Ovary (tissue), 10 donors: ENCODE measurements at places on chromosomes 6 and 20.

DNA sequence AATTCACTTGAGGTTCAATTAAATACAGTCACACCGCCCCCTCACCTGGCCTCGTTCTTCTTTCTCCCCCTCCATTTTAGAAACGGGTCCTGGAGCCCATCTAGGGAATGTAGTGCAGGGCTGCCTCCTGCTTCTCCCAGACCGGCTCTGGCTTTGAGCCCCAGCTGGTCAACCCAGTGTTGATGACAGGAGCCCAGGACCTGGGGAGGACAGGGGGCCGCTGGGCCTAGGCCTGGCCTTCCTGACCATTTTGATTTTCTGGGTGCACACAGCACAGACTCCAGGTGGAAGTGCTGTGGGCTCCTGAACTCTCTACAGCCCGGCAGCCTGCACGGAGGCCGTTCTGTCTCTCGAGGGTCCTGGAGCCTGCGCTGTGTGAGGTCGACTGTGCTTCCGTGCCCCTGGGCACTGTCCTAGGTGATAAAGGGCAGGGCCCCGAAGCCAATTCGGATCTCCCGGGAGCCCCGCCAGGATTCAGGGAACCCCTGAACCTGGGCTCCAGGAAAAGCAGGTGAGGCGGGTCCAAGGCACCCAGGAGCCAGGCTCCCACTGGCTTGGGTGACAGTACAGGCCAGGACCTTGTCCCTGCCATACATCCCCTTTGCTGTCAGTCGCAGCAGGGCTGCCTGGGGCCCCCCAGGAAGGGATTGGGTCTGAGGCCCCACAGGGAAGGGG, 23.3 kb downstream of the NPEPL1 start:
- peak; percentile 5 for DNase-seq

DNA sequence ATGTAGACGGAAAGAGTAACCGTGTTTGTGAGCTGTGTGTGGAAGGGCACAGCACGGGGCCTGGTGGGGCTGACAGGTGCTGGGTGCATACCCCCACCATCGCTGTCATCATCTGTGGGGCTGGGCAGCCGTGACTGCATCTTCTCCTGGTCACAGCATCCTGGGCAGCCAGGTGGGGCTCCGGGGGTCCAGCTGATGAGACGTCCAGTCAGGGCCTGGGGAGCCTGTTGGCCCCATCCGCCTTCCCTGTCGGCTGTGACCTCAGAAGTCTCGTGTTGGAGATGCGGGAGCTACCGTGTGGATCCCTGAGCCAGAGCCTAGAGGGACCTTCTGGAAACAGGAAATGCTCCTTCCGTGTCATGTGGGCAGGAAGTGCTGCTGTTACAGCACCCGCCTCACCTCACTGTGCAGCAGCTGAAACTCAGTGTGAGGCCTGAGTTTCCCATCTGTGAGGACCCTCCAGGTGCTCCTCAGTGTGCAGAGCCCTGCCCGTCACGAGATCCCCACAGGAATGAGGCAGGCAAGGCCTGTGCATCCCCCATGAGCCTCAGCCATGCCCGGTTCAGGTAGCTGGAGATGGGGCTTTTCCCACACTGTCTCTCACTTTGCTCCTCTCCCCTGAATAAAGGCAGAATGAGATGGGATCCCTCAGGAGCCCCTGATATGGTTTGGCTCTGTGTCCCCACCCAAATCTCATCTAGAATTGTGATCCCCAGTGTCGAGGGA, 108.7 kb downstream of the ERMARD start:
- no peak for DNase-seq

GRCh38 chr6:32979720-32980487, 11.5 kb downstream of the BRD2 start:
- no peak for DNase-seq

DNA sequence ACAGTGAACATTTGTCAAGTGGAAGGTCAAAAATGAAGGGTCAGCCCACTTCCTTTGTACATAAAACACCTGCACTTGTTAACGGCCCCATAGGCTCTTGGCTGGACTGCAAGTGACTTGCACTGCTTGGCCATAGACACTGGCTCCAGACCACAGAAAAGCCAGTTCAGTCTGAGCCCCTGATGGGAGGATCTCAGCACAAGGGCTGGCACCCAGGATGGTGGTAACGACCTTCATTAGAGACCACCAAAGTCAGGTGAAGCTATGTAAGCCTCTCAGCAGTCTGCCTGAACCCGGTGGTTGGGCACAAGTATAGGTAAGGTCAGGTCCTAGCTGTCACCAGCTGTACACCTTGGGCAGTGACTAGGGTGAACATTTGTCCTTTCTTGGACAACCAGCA, 16.1 kb downstream of the PLAGL2 start:
- no peak for DNase-seq

- no peak for DNase-seq
These were observed 7.2 kb upstream of the ABHD12 start for GRCh38 chr20:25397821-25398220.

- no peak for DNase-seq
These were observed 195.1 kb downstream of the PRKN start for GRCh38 chr6:162532283-162533008.
